Activated CD4-positive, alpha-beta T cell treated with anti-CD3 and anti-CD28 coated beads, Interleukin-2, amount 10 ng/mL, durations not matched to agents 24 days and 14 days (primary cell): ENCODE measurements at places on chromosomes 16 and 17.

- no peak for DNase-seq
Observed at GRCh38 chr17:15332338-15332737, 9.1 kb downstream of the TEKT3 start.

DNA sequence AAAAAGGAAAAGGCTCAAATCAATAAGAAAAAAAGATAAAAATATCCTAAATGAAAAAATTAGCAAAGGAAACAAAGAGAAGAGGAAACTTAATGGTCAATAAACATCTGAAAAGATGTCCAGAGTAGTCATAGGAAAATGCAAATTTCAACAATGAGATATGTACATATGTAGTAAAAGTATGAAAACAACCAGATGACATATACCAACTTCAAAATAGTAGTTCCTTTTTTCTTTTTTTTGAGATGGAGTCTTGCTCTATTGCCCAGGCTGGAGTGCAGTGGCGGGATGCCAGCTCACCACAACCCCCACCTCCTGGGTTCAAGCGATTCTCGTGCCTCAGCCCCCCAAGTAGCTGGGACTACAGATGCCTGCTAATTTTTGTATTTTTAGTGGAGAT is 21.7 kb upstream of the NFAT5 start:
- DNase-seq = no peak

DNA sequence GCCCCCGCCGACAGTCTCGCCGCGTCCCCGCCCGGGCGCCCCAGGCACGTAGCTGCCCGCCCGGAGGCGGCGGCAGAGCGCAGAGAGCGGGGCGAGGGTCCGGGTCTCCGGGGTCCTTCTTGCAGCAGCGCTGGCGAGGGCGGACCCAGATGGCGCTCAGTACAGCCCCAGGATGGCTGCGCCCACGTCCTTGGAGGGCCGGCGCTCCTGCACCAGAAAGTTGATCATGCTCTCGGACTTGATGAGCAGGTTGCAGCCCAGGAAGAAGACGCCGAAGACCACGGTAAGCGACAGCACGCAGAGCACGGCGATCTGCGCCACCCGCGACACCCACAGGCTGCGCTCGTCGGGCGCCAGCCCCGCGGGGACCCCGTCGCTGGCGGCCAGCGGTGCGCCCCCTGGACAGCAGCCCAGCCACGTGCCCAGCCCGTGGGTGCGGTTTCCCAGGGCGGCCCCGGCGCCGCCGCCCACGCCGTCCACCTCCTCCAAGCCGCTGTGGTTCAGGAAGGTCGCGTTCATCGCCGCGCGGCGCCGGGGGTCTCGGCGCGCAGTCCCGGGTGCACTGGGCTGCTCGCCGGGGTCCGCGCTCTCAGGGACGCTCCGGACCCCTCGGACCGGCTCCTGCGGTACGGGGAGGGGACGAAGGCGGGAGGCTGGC is 435 bp downstream of the RPRML start:
- peak; percentile 60 for DNase-seq

GRCh38 chr17:9538626-9539025 is 37.0 kb downstream of the STX8 start:
- no peak for DNase-seq

DNA sequence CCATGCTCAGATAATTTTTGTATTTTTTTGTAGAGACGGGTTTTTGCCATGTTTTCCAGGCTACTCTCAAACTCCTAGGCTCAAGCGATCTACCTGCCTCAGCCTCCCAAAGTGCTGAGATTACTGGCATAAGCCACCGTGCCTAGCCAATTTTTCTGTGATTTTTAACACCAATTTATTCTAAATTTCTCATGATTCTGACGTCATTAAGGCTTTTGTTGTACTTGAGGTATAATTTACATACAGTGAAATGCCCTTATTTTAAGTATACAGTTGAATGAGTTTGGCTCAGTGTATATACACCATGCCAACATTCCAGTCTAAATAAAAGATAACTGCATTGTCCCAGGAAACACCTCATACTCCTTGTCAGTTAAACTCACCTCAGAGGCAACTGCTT is 77.4 kb downstream of the TMEM132E start:
- DNase-seq = no peak

- DNase-seq = no peak
Observed at GRCh38 chr17:43845766-43846165, 1.2 kb upstream of the CD300LG start.

GRCh38 chr17:4490637-4491061 is 8.0 kb upstream of the SPNS2 start:
- no peak for DNase-seq

- DNase-seq = no peak
Observed at GRCh38 chr16:23934610-23935236, 98.9 kb downstream of the PRKCB start.

DNA sequence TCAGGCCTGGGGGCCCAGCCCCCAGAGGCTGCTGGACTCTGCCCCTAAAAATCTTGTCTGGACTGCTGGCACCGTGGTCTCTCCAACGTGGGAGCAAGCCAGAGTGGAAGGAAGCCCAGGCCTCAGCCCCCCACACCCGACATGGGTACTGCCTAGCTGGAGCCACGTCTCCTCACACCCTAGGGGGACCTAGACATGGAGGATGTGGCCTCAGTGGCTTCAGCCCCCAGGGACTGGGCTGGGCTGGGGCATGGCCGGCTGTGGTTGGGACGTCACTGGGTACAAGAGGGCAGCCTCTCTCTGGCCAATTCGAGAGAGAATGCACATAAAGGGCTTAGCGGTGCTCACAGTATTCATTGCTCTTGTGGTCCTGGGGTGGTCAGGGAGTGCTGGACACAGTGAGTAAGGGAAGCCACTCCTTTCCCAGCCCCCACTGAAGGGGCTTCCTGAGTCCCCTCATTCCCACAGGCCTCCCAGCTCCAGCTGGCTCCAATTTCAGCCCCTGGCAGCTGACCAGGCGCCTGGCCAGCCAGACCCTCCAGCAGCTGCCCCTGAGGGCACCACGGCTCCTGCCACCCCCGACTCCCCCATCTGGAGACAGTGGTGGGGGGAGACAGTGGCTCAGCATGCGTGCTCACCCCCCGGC is 1.1 kb downstream of the CDH15 start:
- DNase-seq = no peak

GRCh38 chr16:84283314-84284153 is 11.1 kb upstream of the WFDC1 start:
- no peak for DNase-seq

DNA sequence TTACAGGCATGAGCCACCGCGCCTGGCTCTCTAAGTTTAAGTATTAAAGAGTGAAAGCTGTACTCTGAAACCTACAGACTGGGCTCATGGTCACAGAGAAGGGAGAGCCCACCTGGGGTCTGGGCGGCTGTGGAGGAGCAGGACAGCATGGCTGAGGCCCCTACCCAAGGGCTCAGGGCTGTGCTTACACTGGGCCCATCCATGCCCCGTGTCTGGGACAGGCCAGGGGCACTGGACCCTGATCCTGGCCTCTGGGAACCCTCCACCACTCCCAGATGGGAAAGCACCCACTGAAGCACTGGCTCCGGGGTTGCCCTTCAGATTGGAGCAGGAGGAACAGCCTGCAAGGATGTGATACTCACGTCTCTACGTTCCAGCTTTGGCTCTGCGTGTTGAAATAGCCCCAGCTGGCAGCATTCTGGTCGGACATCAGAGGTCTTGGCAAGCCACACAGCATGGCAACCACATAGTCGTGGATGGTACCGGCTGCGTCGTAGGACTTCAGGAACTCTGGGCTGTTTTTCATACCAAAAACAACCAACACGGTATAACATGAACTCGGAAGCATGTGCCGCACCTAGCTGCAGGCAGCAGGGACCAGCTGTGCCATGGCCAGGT is 13.0 kb downstream of the SHPK start:
- DNase-seq = no peak

GRCh38 chr16:5382484-5382883 is 284.9 kb upstream of the EEF2KMT start:
- DNase-seq = no peak
